HEK293T (cell line): ENCODE measurements at places on chromosomes 13 and 19.

- DNase-seq, result peak; percentile 7
Observed at GRCh38 chr19:28710278-28710677, 502.7 kb downstream of the UQCRFS1 start.

DNA sequence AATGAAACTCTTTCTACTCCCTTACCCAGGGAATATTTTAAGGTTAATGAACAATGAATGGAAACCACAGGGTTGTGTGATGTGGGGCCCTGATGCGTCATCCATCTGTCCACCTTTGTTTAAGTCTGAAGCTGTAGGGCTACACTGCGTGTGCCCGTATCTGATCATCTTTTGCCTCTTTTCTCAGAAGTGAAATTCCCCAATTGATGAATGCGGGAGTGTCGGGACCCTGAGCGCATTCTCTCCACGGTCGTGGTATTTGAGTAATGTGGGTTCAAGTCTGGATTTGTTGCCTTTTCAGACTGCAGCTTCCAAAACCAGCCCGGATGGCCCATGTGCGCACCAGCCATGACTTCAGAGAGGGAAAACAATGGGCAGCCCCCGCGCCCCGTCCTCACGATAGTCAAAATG, 112.3 kb downstream of the COL4A2 start:
- DNase-seq, result no peak

DNA sequence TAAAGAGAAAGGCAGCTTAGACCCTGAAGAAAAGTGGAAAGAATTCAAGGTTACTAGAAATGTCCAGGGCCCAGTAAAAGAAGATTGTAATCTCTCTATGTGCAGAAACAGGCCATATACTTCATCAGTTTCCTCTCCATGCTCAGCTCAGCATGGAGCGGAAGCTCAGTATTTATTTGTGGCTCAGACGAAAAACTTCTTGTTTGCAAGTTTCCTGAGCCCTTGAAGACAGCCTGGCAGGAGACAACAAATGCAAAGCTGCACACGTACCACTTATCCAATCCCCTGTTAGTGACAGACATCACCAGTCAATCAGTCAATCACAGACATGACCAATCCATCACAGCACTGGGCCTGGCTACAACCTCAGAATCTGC, 8.1 kb upstream of the KLF2 start:
- no peak for DNase-seq

- DNase-seq, result no peak
Observed at GRCh38 chr19:31285744-31286143, 63.5 kb downstream of the TSHZ3 start.

GRCh38 chr19:56710437-56710836, 38.9 kb upstream of the ZNF835 start:
- DNase-seq, result no peak

- no peak for DNase-seq
Observed at GRCh38 chr19:43711751-43712355, 4.0 kb upstream of the IRGC start.

GRCh38 chr19:2039959-2040646, 10.9 kb downstream of the MKNK2 start:
- DNase-seq, result no peak

- DNase-seq, result no peak
Observed at GRCh38 chr19:40774916-40775631, at the start of gene MIA. MIA (plus strand) TSS chr19:40775521; CDS start chr19:40775543, 22 bp downstream.

DNA sequence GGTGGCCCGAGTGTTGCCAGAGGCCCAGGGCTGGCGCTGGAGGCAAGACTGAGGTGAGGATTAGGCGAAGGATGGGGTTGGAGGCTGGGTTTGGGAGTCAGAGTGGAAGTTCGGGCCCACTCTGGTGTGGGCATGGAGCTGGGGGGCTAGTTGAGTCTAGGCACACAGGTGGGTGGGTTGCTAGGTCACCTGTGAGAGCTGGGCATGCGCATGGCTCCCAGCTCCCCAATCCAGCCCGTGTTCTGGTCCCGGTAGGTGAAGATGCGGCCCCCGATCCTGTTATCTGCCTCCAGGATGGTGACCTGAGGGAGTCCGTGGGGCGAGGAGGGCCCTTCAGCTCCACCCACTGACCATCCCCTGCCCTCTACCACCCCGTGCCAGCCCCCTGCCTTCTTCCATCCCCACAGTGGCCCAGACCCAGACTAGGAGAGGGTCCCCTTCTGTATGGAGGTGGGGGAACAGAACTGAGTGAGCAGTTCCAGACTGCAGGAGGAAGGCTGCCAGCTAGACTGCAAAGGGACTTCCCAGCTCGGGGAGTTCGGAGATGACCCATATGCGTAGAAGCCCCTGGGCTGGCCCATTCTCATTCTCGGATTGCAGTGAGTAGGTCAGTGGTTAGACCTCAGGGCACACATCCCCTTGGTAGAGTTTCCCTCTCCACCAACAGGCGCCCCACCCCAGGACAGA, 1.7 kb downstream of the IL4I1 start:
- no peak for DNase-seq

DNA sequence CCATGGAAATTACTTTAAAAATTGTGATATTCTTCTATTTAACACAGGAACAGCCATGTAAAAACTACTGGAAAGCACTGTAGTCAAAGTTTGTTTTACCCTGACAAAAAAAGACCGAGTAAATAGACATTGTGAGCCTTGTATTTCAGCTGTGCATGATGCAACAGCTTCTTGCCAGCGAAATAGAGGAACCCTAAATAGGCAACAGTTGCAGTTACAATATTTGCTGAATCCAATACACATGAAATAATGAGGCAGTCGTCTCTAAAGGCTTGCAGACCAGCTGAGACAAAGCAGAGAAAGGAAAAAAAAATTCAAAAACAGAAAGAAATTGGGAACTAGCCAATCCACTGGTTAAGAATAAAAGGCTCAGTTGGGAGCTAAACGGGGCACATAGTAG, 1001.1 kb downstream of the OLFM4 start:
- no peak for DNase-seq

GRCh38 chr19:16889366-16889882, 625 bp downstream of the F2RL3 start:
- no peak for DNase-seq

DNA sequence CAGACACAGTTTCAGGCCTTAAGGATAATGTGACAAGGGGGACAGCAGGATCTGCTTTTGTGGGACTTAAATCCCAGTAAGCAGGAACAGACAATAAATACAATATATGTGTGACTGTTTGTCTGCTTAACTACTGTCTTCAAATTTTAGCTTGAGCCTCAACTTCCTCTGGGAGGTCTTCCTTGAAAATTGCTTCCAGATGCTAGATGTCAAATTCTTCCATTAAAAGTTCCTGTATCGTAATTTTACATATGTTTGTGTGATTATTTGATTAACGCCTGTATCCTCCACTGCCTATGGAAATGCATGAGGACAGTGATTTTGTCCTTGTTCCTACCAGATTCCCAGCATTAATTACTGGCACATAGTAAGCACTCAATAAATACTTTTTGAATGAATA, 385.5 kb downstream of the NDFIP2 start:
- no peak for DNase-seq

DNA sequence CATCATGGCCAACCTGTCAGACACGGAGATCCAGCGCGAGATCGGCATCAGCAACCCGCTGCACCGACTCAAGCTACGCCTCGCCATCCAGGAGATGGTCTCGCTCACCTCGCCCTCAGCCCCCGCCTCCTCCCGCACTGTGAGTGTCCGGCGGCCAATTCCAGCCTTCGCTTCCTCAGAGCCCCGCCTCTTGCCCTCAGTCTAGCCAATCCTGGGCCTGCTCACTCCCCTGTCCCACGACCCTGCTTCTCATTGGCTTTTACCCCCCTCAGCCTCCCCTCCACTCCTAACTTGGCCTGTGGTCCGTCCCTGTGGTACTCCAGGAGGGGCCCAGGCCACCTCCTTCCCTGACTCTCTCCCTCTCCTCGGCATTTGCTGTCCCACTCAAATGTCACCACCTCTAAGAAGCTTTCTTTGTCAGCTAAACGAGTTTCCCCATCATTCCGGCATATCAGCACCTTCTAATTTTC, 12.3 kb downstream of the HRC start:
- DNase-seq, result peak; percentile 89

DNA sequence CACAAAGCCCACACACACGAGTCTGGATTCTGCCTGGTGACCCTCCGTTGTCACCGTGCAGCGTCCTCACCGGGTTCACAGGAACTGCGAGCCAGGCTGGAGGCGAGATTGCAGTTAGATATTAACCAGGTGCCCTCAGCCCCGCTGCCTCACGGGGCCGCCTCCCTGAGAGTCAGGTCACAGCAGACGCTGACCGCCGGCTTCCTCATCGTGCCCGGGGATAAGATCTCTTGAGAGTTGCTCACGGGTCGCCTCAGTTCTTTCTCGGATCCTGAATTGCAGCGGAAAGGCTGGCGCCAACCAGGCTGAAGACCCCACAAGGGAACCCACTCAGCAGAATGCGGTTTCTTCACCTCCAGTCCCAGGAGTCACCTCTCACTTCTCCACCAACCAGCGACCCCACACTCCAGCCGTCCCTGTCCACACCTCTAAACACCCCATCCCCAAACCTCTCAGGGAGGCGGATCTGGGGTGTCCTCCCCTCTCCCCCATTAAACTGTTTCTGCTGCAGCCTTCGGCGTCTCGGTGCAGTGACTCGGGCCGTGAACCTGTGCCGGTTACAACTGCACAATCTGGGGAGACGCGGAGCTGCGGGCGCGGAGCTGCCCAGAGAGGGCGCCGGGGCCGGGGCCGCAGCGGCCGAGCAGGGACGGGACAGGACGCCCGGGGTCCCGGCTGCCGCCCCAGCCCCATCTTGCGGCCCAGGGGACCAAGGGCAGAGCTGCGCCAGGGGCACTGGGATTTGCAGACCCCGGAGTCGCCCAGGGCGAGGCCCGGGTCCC, 591 bp downstream of the ZNF823 start:
- peak; percentile 14 for DNase-seq

DNA sequence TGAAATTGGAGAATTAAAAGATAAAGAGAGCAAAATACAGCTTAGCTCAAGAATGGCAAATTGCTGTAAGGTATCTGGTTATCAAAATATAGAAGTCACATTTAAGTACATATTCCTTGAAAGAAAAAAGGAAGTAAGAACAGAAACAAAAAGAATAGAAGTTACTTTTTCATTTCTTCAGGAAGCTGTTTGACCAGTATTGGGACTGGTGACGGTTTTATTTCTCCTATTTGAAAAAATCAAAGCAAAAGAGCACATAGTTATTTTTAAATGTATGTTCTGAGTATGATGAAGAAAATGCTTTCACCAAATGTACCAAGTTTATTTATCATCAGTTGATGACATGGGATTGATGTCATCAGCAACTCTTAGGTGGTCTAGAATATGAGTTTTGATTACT, 83.1 kb upstream of the OXGR1 start:
- DNase-seq, result no peak

DNA sequence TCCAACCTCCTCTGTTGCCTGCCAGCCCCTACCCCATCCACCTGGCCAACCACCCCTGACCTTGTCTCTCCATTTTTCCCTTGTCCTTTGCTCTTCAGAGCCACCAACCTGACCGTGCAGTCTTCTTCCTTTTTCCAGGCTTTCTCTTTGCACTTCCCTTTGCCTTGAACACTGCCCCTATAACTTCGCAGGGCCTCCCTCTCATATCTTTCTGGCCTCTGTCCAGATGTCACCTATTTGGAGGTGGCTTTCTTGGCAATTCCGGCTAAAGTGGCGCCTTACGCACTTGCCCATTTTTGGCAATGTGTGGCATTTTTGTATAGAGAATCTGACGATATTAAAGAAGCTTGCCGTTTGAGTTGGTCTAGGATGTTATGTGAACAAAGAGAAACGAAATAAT, 844 bp downstream of the ZNF543 start:
- DNase-seq, result no peak

DNA sequence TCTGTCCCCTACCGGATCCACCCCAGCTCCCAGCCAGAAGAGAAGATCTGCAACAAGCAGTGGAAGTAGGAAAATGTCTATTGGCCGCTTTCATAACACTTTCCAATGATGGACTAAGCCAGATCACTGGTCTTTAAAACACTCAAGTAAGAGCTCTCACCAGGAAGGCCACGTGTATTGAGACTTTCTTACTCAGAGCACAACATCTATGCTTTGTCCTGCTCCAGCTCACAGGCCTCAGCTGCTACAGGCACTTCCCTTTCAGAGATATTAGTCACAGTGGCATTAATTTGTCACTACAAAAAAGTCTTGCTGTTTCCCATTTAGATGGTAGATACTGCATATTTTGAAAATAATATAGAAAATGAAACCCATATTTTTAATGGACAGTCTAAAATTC, 164.2 kb downstream of the ABCC4 start:
- no peak for DNase-seq
